ENCODE measurements at places on chromosomes 2 and 18.

DNA sequence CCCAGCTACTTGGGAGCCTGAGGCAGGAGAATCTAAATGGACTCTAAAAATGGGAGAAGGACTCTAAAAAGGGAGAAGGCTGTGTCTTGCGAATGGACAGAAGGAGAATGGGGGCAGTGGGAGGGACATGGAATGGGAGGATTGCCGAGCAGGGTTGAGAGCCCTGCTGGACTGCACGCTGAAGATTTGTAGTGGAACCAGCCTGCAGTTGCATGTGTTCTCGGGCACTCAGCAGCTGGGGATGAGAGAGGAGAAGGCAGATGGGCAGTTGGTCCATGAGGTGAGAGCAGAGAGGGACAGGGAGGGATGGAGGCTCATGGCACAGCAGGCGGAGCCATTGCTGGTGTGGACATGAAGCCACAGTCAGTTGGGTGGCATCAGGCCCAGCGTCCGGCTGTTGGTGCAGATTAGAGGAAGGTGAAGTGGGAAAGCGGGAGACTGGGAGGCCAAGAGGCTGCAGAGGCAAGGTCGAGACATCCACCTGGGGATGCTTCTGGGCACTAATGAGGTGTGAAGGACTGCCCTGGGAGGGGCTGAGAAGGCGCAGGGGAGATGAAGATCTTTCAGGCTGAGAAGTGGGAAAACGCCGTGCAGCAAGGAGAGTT lies 40.7 kb downstream of the DCDC2C start:
- no peak for DNase-seq

DNA sequence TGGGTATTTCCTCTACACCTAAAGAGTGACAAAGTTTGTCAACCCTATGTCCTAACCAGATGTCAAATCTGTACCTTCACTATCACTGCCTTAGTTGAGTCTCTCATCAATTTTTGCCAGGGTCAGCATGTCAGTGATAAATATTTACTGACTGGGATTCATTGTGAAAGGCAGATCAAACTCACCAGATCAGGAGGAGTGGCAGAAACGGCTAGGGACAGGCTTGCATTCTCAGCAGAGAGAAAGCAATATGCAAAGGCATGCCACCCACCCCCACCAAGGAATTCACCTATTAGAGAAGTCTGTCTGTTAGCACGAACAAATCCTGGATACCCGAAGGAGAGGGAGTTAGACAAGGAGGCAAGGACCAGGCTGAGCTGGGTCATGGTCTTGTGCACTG lies 62.6 kb downstream of the PTPN2 start:
- DNase-seq, result no peak

DNA sequence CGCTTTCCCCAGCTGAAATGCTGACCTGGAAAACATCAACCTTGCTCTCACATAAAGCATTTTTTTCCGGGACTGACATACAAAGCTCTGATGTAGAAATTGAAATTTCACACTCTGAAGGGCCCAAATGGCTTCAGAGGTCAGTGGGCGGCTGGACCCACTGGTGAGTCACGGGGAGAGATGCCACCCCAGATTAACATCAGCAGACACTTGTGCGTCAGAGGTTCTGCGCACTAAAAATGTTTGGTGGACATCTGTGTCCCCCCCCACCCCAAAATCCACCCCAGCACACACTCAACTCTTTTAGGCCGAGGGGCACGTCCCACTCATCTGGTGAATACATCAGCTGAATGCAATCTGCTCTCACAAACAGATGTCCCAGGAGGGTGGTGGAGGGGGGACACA lies 208.9 kb downstream of the ASB1 start:
- no peak for DNase-seq

DNA sequence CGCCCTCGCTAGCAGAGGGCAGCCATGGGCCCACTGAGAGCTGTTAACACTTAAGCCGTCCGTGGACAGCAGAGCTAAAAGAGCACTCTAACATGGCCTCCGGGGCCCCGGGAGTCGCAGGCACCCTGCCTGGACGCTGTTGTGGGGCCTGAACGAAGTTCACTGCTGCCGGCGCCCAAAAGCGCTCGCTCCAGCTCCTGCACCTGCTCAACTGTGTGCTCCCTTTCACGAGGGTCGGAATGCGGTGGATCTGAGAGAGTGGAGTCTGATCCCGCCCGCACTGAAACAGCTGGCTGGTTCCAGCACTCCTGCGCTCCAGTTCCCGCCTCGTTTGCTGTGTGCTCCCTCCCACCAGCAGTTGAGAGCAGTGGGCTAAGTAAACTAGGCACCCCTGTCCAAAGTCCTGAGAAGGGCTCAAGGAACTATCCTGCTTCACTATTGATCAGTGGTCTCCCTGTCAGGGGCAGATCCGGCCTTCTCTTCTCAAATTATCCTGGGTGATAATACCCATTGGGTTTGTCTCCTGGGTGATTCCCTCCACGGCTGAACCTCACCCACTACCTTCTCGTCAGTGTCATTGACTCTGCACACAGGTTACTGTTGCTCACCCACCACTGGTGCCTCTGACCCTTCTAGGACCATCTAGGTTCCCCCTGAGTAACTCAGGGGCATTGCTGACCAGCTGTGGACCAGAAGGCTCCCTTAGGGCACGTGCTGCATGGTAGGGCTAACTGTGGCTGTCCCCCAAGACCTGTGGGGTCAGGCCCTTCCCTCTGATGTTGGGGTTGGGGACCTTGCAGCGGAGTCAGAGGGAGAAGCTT lies 23.5 kb downstream of the B3GNT7 start:
- DNase-seq, result no peak

DNA sequence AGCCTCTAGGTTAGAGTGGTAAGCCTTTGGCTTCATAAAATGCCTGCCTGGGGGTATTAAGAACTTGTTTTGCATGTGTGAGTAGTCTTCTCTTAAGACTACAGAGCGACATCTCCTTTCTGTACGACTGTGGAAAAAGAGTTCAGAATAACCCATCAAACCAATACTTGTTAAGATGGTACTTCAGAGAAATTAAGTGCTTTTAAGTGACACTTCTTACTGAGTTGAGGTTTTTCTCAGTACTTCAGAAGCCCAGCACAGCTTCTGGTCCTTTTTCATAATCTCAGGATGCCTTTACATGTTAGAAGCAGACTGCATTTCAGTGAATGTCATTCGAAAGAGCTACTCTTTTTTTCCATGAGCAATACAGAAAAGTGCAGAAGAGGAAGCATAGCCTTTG lies 10.8 kb downstream of the XRCC5 start:
- no peak for DNase-seq

GRCh38 chr2:36800381-36800780 lies 103.9 kb downstream of the VIT start:
- peak; percentile 77 for DNase-seq

GRCh38 chr2:224982226-224982625 lies 60.0 kb downstream of the DOCK10 start:
- no peak for DNase-seq

DNA sequence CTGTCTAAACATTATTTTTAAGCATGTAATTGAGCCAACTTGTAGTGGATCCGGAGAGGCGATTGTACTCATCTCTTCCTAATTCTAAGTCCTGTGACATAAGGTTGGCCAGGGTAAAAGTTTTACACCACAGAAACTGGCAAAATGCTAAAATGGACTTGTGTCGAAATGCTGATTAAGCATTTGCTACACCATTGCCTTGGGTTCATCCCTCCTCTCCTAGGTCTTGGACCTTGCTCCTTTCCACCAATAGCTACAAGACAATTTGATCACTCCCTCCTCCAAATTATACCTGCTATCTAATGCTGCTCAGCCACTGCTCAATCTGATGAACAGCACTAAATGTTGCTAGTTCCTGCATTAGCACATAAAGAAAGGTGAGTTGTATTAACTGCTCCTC lies 132.7 kb upstream of the EPC2 start:
- no peak for DNase-seq

GRCh38 chr2:105296017-105296611 lies 33.4 kb downstream of the TGFBRAP1 start:
- no peak for DNase-seq

GRCh38 chr2:147648471-147648870 lies 196.4 kb upstream of the ACVR2A start:
- no peak for DNase-seq

GRCh38 chr18:49788327-49788898 lies 24.9 kb downstream of the ACAA2 start:
- no peak for DNase-seq

Data from stimulated activated CD4-positive, alpha-beta T cell treated with anti-CD3 and anti-CD28 coated beads, Interleukin-15, amount 100 ng/mL, for 24 hours (primary cell).